Stimulated activated CD8-positive, alpha-beta memory T cell treated with anti-CD3 and anti-CD28 coated beads, Interleukin-4, amount 100 ng/mL, for 4 hours (primary cell): ENCODE measurements at places on chromosomes 16 and 17.

- DNase-seq, result no peak
Measured at GRCh38 chr17:79114458-79115301, 40.1 kb downstream of the ENGASE start.

DNA sequence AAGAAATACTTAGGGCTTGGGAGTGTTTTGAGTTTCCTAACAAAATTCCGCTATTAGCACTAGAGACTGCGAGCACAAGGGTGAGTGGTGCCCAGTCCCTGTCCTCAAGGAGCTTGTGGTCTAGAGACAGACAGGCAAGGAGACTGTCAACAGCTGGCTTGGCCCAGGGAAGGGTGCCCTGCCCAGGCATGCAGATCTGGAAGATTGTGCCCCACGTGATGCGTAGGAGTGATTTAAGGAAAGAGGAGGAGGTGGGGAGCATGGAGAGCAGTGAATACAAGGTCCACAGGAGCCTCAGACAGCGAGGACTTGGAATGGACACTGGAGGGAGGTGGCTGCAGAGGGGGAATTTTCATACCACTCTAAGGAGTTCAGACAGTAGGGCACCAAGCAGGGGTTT is 25.0 kb downstream of the SCPEP1 start:
- DNase-seq, result no peak

GRCh38 chr17:81111066-81111465 is 54.2 kb upstream of the PVALEF start:
- DNase-seq, result no peak

- no peak for DNase-seq
Measured at GRCh38 chr17:7888184-7888920, at the start of gene CHD3. Gene CHD3, plus strand, starts transcription at chr17:7888789. Its CDS starts 212 bp downstream, at chr17:7889001.

- DNase-seq, result no peak
Measured at GRCh38 chr17:56912105-56912999, 1.5 kb downstream of the TRIM25 start.

GRCh38 chr16:85279825-85280545 is 167.7 kb upstream of the CIBAR2 start:
- no peak for DNase-seq

GRCh38 chr17:80826955-80827645 is 164.5 kb upstream of the CHMP6 start:
- DNase-seq, result no peak

DNA sequence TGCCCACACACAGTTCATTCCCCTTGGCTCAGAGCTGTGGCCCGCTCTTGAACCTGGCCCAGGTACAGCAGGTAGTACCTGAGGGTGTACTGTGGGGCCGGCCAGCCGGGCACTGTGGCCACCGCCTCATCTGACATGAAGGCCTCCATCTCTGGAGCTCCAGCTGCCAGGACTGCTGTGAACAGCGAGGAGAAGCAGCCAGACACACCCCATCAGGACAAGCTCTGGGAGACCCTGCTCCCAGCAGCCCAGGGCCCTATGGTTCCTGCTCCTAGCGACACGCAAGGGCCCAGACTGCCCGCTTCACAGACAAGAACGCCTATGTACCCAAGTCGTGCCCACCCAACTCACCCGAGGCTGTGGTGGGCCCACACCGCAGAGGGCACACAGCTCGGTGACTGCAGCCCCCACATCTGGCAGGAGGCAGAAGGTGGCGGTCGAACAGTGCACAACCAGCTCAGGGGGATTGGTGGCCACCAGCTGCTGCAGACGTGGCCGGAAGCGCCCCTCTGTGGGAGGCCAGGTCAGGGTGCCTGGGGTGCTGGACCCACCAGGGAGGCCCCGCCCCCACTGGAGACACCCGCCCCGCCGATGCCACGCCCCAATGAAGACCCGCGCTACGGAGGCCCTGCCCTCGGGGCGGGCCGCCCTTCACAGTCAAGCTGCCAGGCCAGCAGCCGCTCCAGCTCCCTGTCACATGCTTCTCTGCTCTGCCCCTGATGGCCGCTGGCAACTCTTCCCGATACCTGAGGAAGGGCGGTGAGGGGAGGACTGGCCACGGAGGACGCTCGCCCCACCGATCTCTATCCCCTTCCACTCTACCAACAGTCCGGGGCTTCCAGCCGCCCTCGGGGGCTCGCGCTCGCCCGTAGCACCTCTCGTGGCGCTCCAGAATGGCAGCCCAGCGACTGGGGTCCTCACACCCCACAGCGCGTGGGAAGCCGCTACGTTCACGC is 1.1 kb upstream of the STUB1 start:
- no peak for DNase-seq

DNA sequence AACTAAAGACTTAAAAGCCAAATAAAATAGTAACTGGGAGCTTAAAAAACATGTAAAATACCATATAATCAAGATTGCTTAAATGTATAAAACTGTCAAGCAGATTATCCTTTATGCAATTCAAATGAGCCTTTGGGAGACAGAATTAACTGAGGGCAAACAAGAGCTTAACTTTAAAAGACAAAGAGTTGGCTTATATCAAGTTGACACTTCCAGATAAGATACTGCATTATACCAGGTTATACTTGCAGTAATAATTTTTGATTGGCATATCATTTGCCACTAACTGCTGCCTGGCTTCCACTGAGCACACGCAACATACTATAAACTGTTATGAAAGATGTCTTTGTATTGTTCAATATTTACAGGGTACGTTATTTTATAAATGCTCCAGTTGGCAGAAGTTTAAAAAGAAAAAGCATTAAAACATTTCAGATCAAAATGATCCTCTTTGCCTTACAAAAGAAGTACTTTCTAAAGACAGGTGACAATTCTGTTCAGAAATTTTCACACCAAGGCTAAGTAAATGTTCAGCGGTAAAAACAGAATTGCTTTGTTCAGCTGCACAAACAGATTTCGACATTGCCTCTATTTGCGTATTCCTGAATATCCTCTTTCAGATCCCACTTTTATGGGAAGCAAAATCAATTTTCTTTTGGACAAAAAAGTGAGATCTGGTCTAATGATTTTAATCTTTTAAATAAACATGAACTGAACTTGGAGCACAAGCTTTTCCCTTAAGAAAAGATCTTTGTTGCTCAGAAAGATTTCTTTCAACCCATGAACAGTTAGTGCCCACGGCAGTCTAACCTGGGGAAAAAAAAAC is 50.7 kb downstream of the TOX3 start:
- no peak for DNase-seq

DNA sequence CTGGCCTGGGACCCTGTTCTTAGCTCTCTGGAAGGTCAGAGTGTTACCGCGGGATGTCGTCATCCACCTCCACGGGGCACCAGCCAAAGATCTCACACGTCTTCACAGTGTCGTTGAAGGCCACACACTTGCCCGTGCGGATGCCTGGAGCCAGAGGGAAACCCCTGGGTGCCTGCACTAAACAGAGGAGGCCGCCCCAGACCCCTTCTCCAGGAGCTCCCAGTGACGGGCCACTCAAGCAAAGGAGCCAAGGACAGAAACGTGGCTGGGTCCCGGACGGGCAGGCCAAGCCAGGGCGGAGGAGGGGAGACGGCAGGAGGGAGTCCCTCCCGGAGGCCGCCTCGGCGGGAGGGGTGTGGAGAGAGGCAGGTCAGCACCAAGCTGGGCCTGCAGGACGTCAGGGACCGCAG is 11.0 kb upstream of the CAMKK1 start:
- no peak for DNase-seq

GRCh38 chr16:526181-527014 is 1.1 kb upstream of the CAPN15 start:
- no peak for DNase-seq

GRCh38 chr16:79612207-79612606 is 11.7 kb upstream of the MAF start:
- DNase-seq, result no peak

GRCh38 chr17:2122641-2123302 is 67.9 kb downstream of the HIC1 start:
- DNase-seq, result no peak

DNA sequence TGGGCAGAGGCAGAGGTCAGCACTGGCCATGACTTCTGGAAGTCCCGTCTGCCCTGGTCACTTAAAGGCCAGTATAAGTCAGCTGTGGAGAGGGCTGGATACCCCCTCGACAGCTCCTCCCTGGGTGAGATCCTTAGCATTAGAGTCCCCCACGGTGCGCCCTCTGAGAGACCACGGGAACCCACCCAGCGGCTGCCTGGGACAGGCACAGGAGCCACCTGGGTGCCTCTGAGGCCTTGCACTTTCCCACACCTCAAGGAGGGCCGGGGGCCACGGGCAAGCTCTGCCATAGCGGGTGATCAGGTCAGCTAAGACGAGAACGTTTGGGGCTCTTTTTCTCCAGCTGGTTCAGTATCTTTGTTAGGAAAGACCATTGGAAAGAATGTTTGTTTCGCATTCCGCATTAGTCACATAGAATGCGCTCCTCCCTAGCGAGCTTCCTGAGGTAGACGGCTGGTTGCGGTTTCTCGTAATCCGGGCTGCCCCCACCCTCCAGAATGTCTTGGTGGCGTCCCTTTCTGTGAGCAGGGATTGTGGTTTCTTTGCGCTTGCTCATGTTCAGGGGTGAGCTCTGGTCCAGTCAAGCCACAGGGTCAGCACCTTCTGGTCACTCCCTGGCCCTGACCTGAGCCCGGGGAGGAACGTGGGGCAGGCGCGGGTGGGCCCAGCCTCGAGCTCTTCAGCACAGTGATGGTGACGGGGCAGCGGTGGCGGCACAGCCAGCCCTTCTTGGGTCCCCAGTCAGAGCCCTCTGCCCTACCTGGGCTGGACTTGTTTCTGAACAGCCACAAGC is 25.2 kb downstream of the NME3 start:
- no peak for DNase-seq

DNA sequence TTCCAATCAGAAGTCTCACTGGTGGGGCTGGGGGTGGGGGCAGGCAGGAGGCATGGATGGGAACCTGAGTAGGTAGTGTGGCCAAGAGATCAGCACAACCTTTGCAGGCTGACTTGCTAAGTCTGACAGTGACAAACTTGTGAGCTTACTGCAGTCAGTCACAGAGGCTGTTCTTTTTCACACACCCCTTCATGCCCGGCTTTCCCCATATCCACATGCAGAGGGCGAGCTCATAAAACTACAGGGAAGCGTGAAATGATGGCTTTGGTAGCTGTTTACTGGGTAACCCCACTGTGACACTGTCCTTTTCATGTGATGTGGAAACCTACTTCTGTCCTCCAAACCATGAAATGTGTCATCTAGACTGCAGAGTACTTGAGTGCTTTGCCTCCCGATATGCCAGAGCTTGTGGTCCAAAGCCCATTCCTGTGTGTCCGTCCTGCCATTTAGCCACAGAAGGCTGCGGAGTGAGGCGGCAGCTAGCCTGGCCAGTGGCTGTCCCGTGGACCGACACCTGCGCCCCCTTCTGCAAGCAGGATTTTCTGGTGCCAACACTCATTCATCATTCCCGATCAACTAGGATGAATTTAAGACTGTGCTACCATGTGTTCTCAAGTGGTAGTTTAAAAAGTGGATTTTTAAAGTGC is 9.8 kb downstream of the GEMIN4 start:
- no peak for DNase-seq

DNA sequence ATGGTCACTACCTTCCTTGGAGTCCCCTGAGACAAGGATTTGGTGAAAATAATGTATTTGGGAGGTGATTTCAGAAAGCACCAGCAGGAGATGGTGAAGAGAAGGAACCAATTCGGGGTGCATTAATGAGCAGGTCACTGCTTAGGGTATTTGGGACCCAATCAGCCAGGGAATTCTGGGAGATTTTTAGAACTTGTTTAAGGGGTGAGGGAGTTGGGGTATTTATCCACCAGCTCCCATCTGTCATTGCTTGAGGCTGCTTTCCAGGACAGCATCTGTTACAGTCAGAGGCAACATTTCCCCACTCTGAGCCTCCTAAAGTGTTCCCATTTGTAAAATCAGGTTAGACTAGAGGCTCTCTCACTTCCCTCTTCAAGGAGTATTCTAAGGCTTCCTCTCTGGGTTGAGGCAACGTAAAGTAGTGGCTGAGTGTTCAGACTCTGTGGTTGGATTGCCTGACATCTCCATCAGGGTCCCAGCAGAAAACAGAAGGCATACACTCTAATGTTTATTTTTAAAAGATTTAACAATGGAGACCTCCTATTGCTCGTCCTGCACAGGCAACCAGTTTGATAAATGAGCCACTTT is 60.9 kb downstream of the CLEC19A start:
- DNase-seq, result no peak

DNA sequence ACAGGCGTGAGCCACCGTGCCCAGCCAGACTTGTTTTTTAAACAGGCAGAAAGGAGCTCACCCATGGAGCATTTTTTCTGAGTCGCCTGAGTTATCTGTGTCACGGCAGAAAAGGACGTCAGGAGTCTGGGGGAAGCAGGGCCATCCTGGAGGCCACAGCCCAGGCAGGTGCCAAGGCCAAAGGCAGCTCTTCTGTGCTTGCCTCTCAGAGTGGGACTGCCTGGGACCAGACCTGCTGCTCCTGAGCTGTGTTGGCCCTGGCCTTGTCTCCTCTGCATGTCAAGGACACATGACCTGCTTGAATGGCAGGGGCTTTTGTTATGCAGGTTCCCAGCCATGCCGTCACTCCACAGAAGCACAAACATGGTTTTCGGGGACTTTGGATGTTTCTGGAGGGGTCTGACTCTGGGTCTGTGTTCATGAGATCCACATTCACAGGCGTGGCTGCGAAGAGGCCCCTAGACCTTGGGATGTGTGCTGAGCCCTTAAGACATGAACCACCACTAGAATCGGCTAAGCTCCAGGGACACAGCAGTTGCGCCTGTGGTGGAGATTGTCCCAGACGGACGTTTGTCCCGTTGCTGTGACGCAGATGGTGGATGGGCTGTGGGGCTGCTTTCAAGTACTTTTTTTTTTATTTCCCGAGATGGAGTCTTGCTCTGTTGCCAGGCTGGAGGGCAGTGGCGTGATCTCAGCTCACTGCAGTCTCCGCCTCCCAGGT is 33.8 kb downstream of the FOXK2 start:
- no peak for DNase-seq

- no peak for DNase-seq
Measured at GRCh38 chr16:1612320-1613111, at the start of gene CRAMP1. Gene CRAMP1, plus strand, starts transcription at chr16:1612360. Its CDS starts 2,280 bp downstream, at chr16:1614640.

- no peak for DNase-seq
Measured at GRCh38 chr16:57166451-57166850, 19.4 kb downstream of the PSME3IP1 start.

- no peak for DNase-seq
Measured at GRCh38 chr16:29825145-29826044, 5.1 kb downstream of the MVP start.

DNA sequence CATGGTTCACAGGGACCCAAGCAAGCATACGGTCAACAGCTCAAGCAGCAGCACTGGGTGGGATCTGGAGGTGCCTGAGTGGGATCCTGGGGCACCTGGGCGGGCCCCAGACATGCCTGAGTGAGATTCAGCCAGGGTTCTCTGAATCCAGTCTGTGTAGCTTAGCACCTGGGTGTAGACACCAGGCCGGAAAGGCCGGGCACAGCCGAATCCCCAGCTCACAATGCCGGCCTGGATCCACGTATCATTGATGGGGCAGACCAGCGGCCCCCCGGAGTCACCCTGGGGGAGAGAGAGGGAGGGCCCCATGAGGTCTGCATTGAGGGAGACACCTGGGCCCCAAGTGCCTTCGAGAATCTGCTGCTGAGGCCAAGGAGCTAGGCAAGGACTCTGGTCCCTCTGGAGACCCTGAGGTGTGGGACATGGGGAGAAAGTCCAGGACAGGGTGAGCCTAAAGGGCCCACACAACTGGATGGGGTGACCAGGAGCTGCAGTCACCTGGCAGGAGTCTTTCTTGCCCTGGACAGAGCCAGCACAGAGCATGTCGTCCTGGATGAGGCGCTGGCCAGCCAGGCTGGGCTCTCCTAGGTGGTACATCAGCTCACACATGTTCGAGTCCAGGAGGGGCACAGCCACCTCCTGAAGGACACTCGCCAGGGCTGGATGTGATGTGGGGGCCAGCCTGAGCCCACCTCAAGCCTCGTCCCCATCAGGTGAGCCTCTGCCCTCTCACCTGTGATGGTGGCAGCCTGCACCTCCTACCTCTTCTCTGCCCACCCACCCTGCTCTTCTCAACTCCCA is 9.7 kb downstream of the ZG16B start:
- DNase-seq, result no peak
